Caudate nucleus (tissue), 63 donors: ENCODE measurements at places on chromosomes 11 and 22.

- no peak for DNase-seq
These were observed 20.6 kb downstream of the TMEM218 start for GRCh38 chr11:125090816-125091215.

DNA sequence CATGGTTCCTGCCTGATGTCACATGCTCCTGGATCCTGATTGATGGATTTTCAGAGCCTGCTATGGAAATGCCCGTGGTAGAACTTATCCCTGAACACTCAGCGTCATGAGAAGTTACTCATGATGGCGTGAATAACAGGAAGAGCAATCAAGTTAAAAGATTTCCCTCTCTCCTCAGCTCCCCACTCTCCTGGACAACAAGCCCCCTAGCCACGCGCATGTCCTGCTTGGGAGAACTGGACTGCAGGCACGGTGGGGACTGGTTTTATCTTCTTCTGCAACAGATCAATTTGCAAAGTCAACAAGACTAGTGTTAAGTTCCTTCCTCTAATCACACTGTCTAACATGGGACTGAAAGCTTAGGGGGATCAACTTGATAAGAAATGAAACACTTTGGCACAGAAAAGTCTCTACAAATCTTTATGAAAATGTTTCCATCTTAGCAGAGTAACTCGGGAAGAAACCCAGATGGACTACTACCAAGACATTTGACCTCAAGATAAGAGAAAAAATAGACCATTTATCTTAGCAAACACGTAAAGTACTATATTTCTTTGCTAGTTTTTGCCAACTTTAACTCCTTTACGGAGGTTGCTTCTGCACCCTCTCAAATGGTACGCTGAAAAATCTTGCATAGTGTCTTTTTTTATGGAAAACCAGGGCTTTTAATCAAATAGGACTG, 27.6 kb downstream of the POU2AF1 start:
- DNase-seq = no peak

DNA sequence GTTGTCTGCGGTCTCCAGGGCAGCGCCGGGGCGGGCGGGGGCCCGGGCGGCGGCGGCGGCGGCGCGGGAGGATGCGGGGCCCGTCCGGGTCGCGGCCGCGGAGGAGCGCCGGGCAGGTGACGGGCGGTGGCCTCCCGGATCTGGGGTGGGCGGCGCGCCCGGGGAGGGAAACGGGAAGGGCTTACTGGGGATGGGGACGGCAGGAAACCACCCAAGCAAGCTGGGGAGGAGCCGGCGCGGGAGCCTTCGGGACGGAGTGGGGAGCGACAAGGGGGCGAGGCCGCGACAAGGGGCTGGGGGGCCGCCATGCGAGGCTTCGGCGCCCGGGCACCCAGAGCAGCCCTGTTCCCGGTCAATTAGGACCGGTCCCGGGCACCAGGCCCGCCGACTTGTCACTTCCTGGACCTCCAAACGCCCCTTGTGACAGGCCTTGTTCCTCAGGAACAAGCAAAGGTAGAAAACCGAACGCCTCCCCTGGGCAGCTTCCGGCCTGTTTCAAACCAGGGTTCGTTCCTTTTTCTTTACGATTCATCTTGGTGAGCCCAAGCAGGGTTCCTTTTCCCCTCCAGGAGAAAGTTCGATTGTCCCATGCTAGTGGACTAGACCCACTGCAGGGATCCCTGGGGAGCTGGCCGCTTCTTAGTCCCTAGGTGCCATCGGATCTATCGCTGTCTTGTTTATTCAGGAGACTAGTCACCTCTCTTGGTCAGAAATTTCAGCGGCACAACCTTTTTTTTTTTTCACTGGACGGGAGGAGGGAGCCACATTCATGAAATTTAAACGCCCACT, 492 bp downstream of the JHY start:
- no peak for DNase-seq

GRCh38 chr11:29210426-29210825, 806.4 kb downstream of the KCNA4 start:
- no peak for DNase-seq

DNA sequence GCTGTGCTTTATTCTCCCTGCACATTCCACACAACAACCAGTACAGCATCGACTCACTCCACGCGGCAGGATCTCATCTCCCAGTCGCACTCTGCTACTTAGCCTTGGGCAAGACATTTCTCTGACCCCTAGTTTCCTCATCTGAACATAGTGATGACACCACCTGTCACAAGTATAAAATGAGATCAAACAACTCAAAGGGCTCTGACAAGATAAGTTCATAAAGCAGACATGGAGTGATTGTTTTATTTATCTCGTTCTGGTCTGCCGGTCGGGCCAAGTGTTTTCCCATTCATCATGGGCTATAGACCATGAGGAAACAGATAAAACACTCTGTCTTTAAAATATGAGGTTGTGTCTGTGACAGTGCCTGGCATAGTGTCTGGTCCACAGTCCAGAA, 35.0 kb downstream of the DSCAML1 start:
- DNase-seq = no peak

GRCh38 chr11:96567667-96568066, 177.9 kb downstream of the JRKL start:
- no peak for DNase-seq

DNA sequence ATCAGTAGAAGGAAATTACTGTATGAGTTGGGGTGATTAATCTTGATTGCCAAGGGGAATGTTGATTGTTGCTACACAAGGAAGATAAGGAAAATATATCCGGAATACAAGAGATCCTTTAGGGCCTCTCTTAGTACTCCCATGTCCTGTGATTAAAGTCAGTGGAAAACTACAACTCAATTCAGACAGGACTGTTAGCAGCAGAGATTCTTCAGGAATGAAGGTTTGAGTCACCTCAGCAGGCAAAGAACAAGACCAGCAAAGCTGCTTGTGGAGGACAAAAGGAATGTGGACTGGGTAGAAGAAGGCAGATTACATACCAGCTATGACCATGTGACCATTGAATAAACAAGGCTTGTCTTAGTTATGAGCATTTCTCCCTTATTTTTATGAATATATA, 478.2 kb downstream of the BUD13 start:
- DNase-seq = no peak

DNA sequence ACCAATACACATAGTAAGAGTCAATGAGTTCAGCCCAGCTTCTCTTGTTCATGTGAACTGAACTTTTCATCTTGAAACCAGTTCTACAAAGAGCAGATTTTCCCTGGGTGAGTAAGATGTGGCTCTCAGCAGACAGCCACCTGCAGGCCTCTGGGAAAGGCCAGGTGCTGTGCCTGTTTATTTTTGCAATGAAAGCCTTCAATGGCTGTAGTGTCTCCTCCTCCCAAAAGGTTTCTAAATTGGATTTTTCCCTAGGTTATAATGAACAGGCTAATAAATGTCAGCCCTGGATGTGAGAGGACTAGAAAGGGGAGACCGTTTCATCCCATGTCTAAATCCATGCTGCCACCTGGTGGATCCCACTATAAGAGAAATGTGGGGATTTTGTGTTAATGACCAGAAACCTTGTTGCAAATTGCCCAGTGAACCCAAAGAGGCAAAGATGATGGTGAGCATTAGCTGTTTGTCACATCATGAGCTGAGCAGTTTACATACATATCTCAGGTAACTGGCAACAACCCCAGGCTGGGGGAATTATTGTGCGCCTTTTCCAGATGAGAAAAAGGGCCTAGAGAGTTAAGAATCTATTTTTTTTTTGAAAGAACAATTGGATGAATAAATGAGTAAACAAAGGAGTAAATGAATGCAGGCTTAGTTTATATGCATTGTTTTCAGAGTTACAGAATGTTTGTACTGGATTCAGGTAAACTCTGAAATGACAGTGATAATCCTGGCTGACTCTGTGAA, 12.7 kb downstream of the C11orf91 start:
- DNase-seq = no peak

DNA sequence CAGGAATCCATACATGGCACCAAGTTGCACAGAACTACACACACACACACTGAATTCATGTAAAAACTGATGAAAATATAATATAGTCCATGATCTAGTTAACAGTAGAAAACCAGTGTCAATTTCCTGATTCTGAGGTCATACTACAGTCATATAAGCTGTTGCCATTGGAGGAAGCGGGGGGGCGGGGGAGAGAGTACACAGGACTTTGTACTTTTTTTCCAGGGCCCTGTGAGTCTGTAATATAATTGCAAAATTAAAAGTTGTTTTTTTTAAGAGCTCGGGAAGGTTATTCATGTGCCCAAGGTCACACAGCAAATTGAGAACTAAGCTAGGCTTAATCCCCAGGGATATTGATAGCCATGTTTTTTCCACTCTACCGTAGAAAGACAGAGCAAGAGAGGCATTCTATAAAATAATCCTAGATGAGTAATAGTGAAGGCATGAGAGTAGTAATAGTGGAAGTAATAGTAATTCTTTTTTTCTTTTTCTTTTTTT, 312.3 kb downstream of the MN1 start:
- no peak for DNase-seq

DNA sequence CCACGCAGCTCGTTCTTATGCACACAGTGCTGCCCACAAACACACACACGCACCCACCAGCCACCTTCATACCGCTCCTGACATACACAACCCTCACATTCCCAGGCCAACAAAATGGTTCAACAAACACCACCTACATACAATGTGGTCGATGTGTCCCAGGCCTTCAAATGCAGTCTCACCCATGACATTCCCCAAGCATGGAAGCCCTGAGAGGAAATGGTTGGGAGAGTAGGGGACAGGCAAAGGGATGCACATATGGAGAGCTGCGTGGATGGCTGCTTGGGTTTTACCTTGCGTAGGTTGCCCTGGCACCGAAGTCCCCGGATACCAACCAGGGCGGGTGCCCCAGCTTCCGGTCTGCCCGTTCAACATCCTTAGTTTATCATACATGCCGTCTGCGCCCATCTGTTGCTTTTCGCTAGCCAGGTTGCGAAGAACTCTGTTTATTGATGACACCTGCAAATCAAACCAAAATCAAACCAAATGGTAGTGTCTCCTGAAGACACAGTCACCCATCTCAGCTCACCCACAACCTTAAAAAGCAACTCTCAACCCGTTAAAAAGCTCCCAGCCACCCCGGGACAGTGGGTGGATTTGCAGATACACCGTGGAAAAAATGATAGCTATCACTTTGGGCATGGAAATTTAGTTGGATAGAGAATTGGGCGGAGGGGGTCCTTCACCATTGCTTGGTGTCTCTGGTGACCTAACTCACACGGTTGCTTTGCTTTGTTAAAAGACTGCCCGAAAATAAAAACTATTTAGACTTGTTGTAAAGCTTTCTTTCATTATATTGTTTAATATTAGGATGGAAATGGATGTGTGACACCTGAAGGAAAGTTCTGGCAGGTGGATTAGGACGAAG, 10.5 kb downstream of the PAX6 start:
- peak; percentile 81 for DNase-seq
